NCI-H1694 (cell line): ENCODE measurements at places on chromosomes 7 and 10.

- no peak for DNase-seq
Measured at GRCh38 chr7:100413889-100414288, 14.6 kb downstream of the ZCWPW1 start.

- DNase-seq: no peak
Measured at GRCh38 chr7:73741600-73741999, 3.0 kb upstream of the ABHD11 start.

DNA sequence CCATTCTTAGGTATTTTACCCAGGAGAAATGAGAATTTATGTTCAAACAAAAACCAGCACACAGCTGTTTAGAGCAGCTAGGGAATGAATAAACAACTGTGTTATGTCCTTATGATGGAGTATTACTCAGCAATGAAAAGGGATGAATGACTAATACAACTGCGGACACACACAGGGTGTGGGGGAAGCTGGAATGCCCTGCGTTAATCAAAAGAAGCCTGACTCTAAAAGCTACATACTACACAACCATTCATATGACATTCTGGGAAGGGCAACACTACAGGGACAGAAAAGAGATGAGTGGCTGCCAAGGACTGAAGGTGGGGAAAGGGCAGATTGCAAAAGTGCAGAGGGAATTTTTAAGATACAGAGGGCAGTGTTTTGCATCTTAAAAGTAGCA, 64.0 kb downstream of the DLG5 start:
- DNase-seq: no peak

DNA sequence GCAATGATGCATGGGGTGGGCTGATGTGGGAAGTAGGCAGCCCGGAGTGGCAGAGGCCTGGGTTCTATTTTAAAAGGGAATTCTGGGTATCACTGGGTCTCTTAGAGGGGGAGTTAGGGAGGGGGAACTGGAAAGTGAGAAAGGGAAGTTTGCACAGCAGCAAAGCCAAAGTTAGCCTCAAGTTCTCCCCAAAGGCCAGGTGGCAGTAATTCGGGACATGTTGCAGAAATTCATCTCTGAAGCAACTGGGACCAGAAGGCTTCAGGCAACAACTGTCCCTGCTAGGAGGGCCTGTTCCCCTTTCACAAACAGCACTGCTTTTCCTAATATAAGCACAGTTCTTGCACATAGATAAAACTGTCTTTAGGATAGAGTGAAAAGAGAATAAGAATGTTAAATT, 67.4 kb downstream of the NOD1 start:
- DNase-seq: no peak

DNA sequence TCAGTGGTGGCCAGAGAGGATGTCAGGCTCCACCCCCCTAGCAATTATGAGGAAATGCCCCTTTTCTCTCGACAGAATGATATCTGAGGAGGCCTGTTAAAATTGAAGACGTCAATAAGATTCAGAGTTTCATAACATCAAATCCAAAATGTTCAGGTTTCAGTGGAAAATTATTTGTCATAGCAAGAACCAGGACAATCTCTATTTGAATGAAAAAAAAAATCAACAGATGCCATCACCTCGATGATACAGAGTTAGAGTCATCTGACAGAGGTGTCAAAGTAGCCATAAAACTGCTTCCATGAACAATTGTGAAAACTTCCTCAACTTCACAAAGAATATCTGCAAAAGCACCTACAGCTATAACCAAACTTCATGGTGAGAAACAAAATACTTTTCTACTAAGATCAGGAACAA, 7.7 kb downstream of the TMEM273 start:
- DNase-seq: no peak

- no peak for DNase-seq
Measured at GRCh38 chr7:155532792-155533119, 13.6 kb downstream of the CNPY1 start.

- no peak for DNase-seq
Measured at GRCh38 chr10:25382029-25382810, 207.4 kb downstream of the GPR158 start.

DNA sequence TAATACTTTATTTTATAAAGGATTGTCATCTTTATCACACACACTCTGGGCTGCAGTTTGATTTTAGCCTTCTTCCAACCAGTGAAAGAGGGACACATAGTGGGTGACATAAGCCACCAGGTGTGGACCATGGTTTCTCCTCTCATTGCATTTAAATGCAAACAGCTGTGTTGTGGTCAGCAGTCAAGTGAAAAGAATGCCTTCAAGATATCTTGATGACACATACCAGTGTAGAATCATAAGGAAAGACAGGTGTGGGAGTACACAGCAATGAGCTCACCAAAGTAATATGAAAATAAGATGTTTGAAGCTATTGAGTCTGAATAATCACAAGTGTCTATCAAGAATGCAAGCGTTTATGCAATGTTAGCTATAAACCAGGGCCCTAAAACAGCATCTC, 580.0 kb downstream of the XPNPEP1 start:
- no peak for DNase-seq

GRCh38 chr7:13159003-13159402, 471.6 kb downstream of the ARL4A start:
- no peak for DNase-seq

- DNase-seq: no peak
Measured at GRCh38 chr7:123327661-123328060, 127.9 kb upstream of the SLC13A1 start.

DNA sequence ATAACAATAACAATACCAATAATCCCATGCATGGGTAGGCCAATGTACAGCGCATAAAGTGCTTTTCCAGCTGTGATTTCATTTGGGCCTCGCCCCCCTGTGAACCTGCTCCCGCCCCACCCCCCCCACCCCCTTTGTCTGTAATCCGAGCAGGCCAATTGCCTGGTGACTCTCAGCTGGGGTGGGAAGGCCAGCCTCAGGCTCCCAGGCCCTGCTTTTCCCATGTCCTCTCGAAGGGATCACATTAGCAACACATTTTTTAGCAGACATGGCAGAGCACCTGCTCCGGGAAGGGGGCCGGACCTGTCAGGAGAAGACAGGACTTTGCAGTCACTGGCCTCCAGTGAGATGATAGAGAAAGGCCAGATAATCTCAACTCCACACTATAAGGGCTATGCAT, 439.3 kb downstream of the RPS24 start:
- no peak for DNase-seq

GRCh38 chr7:137996386-137996851, 5.5 kb downstream of the CREB3L2 start:
- no peak for DNase-seq
